Suppressor macrophage (primary cell): ENCODE measurements at places on chromosomes 3 and 15.

- no peak for DNase-seq
These were observed 53.2 kb downstream of the CCDC54 start for GRCh38 chr3:107430214-107430995.

DNA sequence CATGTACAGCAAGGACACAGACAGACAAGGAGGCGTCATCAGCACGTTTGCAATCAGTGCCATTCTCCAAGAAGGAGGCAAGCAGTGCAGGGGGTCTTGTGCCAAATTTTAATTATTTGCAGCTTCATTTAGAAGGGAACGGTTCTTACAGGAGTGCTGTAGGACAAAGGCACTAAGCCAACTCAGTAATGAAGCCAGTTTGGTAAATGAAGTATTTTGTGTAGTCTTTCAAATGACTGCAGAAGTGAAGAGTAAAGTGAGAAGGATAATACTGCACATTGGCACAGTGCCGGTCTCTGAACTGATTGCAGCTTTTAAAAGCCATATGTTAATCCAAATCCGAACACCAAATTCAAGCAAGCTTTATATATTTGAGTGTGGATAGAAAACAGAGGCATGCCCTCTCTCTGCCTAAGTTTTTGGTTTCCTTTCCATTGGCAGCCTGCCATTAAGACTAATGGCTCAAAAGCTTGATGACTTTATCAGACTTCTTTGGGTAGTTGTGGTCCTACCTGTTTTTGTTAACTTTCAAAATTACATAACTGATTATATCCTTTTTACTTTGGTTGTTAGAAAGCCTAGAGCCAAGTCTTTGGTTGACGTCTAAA lies 101.3 kb downstream of the SENP2 start:
- no peak for DNase-seq

GRCh38 chr15:35308802-35309201 lies 223.7 kb upstream of the NANOGP8 start:
- no peak for DNase-seq

- no peak for DNase-seq
These were observed 13.5 kb downstream of the LRCH3 start for GRCh38 chr3:197804511-197804910.

DNA sequence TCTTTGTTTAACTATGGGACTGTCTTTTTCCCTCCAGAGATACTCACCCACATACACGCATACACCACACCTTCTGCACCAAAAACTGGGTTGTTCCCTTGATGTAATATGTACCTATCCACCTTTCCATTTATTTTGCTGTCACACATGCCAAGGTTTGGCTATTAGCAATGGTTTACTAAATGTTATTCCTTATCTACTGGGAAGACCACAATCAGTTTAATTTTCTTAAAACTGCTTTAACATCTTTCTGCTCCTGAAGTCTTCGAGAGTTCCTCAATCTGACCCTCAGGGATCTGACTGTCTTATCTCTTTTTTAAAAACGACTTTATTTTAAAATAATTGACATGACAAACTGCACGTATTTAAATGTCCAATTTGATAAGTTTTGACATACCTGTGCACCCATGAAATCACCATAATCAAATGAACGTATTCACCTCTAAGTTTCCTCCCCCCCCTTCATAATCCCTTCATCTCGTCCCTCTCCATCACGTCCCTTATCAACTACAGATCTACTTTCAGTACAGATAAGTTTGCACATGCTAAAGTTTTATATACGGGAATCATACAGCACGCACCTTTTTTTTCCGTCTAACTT lies 805 bp upstream of the TRPM7 start:
- DNase-seq: no peak

GRCh38 chr3:126344380-126345041 lies 12.7 kb downstream of the KLF15 start:
- DNase-seq: no peak

- peak; percentile 91 for DNase-seq
These were observed 46.2 kb downstream of the CD200 start for GRCh38 chr3:112379020-112379690.
